ENCODE measurements at places on chromosomes 16 and 17. TPM values are rescaled to one million over a fixed set of nuclear protein-coding genes. Genes with fewer than 3 reads are reported as not detected.
A peak's percentile ranks its signal among the peaks of the same experiment; 100 is the strongest.

DNA sequence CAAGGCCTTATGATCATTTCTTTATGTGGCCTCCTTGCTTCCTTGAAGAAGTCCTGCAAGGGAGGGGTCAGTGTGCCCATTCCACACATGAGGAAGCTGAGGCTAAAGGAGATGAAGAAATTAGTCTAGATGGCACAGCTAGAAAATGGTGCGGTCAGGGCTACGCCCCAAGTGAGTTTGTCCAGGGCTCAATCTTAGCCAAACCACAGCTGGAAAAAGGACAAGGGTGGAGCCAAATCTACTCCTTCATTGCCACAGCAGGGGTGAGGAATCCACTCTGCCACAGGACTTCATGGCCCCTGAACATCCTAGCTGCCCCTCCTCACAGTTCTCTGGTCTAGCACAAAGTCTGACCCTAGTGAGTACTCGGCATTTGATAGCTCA is 16.2 kb downstream of the BEAN1 start:
- no peaks in the 10 kb centered on the region for H3K36me3 ChIP-seq

DNA sequence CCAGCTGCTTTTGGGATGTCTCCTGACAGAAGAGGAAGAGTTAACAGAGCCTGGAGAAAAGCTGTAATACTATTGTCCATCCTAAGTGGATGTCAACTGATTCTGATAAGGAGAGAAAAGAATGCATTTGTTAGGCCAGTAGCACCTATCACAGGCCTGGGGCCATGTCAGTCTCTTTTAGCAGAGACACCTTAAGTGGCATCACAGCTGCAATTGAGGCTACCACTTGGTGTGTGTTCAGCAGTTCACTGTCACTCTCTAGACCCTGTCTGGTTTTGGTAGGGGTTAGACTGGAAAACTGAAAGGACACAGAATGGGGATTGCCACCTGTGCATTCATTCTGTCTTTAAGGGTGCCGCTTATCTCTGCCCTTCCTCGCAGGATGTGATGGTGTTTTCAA is 42.0 kb downstream of the PSMD12 start:
- H3K27ac ChIP-seq, result no peak overlapping the region

DNA sequence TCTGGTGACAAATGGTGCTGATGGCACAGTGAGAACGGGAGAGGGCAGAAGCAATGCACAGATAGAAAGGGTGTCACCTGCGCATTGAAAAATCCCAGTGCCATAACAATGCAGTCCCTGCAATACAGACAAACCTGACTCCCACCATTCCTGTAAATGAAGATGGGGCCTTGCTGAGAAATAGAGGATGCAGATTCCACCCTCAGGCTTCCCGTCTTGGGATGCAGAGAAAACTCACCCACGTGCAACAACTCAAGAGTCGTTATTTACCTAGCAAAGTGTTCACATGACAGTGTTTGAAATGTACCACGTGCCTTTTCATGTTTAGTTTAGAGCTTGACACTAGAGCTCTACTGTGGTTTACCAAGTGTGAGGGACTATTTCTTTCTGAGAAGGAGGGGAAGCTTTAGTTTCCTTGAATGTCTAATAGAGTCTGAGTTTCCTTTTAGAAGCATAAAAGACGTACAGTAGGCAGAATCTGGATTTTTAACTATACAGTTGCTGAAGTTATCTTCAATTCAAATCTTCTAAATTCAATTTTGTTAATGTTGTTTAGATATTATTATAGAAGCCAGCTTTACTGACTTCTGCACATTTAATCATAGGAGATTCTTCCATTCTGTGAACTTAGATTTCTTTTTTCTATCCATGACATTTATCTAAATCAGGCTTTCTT is 35.6 kb downstream of the WWOX start:
- H3K4me1 ChIP-seq, result no peaks in the 10 kb centered on the region
- H3K27me3 ChIP-seq, result no peaks in the 10 kb centered on the region
- H3K36me3 ChIP-seq, result no peaks in the 10 kb centered on the region
- no peak overlapping the region for H3K27ac ChIP-seq
- no peak for DNase-seq

GRCh38 chr17:44655983-44656710 is at the start of gene MEIOC:
MEIOC (plus strand) TSS chr17:44656468; CDS start chr17:44656614, 146 bp downstream.
- H3K27ac ChIP-seq, result no peak within 1 kb of the TSS
- H3K4me1 ChIP-seq, result no peaks in the 10 kb centered on the region
- no peaks in the 10 kb centered on the region for H3K27me3 ChIP-seq
- H3K4me3 ChIP-seq, result peak within 1 kb of the TSS; percentile 31

DNA sequence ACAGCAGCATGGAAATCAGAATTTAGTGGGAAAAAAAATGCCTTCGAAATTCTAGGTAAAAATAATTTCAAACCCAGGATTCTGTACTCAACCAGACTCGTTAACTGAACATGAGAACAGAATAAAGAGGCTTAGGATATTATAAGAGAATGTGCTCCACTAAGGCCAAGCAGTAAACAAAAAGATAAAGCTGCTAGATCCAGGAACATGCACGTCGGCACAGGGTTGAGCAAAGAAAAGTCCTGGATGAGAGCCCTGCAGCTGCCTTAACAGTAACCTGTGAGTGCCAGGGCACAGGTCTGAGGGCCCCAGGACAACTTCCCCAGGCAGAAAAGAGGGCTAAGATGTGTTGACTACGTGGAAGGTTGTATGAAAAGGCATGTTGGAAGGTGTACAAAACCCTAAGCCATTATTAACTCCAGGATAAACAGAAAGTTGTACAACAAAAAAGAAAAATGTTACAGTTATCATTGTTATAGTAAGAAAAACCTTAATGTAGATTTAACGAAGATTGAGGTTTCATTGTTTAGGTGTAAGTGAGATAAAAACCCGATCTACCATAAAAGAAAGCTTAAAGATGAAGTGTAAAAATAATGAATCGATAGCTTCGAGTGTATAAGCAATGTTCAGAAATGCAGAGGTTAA is 42.3 kb upstream of the RBFOX3 start:
- no peak overlapping the region for H3K4me3 ChIP-seq
- no peaks in the 10 kb centered on the region for H3K4me1 ChIP-seq
- no peak overlapping the region for H3K27ac ChIP-seq
- DNase-seq, result no peak
- H3K27me3 ChIP-seq, result peaks cover 21% of the 10 kb centered on the region

- no peaks in the 10 kb centered on the region for H3K27me3 ChIP-seq
- no peak for DNase-seq
- no peak overlapping the region for H3K27ac ChIP-seq
- no peaks in the 10 kb centered on the region for H3K4me1 ChIP-seq
- H3K4me3 ChIP-seq, result no peak overlapping the region
Measured at GRCh38 chr16:23900480-23901177, 64.8 kb downstream of the PRKCB start.

- H3K4me3 ChIP-seq, result no peak overlapping the region
Measured at GRCh38 chr17:57889892-57890856, 40.3 kb upstream of the MRPS23 start.

GRCh38 chr17:81386646-81387099 is 8.6 kb upstream of the BAHCC1 start:
- DNase-seq, result no peak
- peak overlapping the region; percentile 70 for H3K4me3 ChIP-seq
- no peaks in the 10 kb centered on the region for H3K27me3 ChIP-seq
- peak overlapping the region; percentile 91 for H3K27ac ChIP-seq

- no peak for DNase-seq
- H3K27me3 ChIP-seq, result peaks cover 4% of the 10 kb centered on the region
- no peak overlapping the region for H3K27ac ChIP-seq
- H3K36me3 ChIP-seq, result no peaks in the 10 kb centered on the region
- no peaks in the 10 kb centered on the region for H3K4me1 ChIP-seq
- no peak overlapping the region for H3K4me3 ChIP-seq
Measured at GRCh38 chr17:31428512-31428911, 37.0 kb downstream of the RAB11FIP4 start.

- H3K4me1 ChIP-seq, result no peaks in the 10 kb centered on the region
- no peak overlapping the region for H3K27ac ChIP-seq
- no peak for DNase-seq
- no peaks in the 10 kb centered on the region for H3K36me3 ChIP-seq
Measured at GRCh38 chr17:3894911-3895343, 2.1 kb upstream of the CAMKK1 start.

DNA sequence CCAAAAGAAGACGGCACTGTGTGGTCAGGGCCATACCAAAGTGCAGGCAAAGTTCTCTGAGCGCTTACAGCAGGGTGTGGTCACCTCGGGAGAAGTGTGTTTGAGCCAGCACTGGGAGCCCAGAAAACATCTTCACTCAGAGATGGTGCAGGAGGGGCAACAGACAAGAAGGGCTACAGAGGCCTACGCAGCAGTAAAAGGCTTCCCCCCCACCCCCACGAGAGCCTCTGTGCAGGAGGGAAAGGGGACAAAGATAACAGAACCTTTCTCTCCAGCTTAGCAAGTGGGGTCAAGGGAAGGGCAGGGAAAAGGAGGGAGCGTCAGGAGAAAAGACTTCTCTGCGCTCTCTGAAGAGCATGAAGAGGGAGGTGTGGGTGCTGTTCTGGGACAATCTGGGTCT is 2.8 kb downstream of the VAT1 start:
- H3K27me3 ChIP-seq, result no peaks in the 10 kb centered on the region
- peaks cover 41% of the 10 kb centered on the region for H3K36me3 ChIP-seq
- peaks cover 73% of the 10 kb centered on the region for H3K4me1 ChIP-seq
- no peak for DNase-seq
- H3K4me3 ChIP-seq, result no peak overlapping the region
- H3K27ac ChIP-seq, result peak overlapping the region; percentile 97

DNA sequence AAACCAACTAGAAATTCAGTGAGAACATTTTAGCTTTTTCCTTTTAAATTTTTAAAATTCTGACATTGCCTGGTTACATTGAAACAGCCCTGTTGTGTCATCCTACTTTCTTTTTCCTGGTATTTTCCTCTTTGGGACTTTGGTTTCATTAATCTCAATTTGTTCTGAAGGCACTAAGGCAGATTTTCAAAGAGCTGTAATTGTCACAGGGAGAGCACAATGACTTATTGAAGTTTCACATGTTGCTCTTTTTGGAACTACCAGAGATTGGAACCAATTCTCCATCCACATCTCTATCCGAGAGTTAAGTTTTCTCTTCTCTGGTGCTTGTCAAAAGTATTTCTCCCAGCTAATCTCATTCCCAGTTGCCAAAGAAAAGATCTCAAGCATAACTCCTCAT is 144.7 kb upstream of the TBX2 start:
- no peak for DNase-seq
- H3K27ac ChIP-seq, result no peak overlapping the region
- H3K4me1 ChIP-seq, result peaks cover 36% of the 10 kb centered on the region
- H3K36me3 ChIP-seq, result no peaks in the 10 kb centered on the region

DNA sequence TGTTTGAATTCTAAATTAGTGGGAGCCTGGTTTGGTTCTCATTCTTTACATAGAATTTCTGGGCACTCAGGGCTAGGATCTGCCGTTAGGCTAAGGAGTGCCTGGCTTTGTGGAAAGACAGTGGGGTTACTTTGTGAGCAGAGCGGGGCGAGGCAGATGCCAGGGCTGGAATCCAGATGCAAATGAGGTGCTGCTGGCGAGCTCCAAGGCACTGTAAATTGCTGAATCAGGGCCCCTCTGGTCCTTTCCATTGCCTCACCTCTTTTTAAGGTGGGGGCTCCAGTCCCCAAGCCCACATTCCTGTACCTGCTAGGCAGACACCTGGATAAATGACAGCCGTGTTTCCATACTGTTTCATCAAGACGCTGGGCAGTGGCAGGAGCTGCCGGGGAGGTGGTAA is 33.8 kb downstream of the PIPOX start:
- no peaks in the 10 kb centered on the region for H3K4me1 ChIP-seq
- H3K36me3 ChIP-seq, result peaks cover 67% of the 10 kb centered on the region
- no peak for DNase-seq
- H3K4me3 ChIP-seq, result no peak overlapping the region
- no peaks in the 10 kb centered on the region for H3K27me3 ChIP-seq
- H3K27ac ChIP-seq, result no peak overlapping the region

- DNase-seq, result no peak
- H3K36me3 ChIP-seq, result no peaks in the 10 kb centered on the region
- peaks cover 81% of the 10 kb centered on the region for H3K4me1 ChIP-seq
- no peaks in the 10 kb centered on the region for H3K27me3 ChIP-seq
- peak overlapping the region; percentile 93 for H3K27ac ChIP-seq
Measured at GRCh38 chr16:84600343-84601229, 17.3 kb downstream of the COTL1 start.

Gene MYOCD
- 2.7 TPM for total RNA-seq

Gene HCFC1R1
- total RNA-seq, result 30.8 TPM
